ENCODE measurements at places on chromosomes 11 and 22. TPM values are rescaled to one million over a fixed set of nuclear protein-coding genes. Genes with fewer than 3 reads are reported as not detected.

- no peak for DNase-seq
Observed at GRCh38 chr22:44776605-44777363, 24.4 kb downstream of the ARHGAP8 start.

GRCh38 chr11:68314203-68315170, 2.1 kb downstream of the LRP5 start:
- no peak for DNase-seq

- DNase-seq: no peak
Observed at GRCh38 chr11:67273260-67273990, 7.2 kb downstream of the GRK2 start.

UQCC3 gene
- 7.5 TPM for polyA plus RNA-seq

- DNase-seq: peak; percentile 68
Observed at GRCh38 chr22:24247564-24248344, 2.9 kb upstream of the GGT5 start.

- no peak for DNase-seq
Observed at GRCh38 chr22:38782402-38783094, 11.4 kb downstream of the DNAL4 start.

DNA sequence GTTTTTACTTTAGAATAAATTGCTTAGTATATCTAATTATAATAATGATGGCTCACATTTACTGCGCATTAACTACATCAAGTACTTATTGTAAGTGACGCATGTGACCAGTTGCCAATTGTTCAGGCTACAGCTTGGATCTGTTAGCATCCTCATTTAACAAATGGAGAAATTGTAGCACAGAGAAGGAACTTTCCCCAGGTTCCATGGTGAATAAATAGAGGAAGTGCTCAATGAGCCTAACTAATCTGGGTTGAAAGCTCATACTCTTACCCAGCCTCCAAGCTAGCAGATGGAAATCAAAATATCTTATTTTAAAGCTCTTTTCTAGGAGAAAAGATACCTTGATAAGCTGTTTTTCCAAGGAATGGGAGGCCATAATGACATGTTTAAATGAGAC, 19.8 kb downstream of the MMP27 start:
- no peak for DNase-seq

DNA sequence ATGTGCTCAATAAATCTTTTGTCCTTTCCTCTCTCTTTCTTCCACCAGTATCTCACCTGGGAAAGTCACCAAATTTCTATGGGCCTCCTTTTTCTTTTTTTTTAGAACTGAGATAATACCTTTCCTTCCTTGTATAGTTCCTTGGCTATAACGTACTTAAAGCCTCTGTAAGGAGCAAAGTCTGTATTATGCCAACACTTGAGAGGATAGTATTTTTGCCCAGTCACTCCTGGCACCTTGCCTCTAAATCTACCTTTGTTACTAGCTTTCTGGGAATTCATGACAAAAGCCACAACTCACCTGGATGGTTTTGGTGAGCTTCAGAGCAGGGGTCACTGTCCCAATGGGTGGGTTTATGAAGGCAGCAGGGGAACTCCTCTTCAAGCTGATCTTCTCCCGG, 12.2 kb downstream of the POLDIP3 start:
- no peak for DNase-seq

TBX10 gene
- not detected for polyA plus RNA-seq

DNA sequence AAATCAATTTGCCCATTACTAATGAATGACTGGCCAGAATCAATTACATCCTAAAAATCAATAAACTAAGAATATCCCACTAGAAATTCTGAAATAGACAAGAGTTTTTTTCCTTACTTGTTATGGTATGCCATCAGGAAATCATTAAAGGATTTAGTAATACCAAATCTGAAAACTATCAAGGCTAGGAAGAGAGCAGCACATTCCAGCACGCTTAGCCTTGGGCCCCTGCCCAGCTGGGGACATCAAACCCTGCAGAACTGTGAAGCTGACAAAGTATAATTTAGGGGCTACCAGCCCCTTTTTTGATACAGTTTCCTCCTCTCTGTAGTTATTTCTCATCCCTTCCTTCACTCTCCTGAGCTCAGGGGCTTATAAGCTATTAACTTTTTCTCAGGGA, 247.8 kb upstream of the ZC3H12C start:
- no peak for DNase-seq

GRCh38 chr11:72353861-72354260, 80.5 kb downstream of the CLPB start:
- no peak for DNase-seq

- DNase-seq: peak; percentile 31
Observed at GRCh38 chr11:59755701-59756557, 753 bp downstream of the STX3 start.

DNA sequence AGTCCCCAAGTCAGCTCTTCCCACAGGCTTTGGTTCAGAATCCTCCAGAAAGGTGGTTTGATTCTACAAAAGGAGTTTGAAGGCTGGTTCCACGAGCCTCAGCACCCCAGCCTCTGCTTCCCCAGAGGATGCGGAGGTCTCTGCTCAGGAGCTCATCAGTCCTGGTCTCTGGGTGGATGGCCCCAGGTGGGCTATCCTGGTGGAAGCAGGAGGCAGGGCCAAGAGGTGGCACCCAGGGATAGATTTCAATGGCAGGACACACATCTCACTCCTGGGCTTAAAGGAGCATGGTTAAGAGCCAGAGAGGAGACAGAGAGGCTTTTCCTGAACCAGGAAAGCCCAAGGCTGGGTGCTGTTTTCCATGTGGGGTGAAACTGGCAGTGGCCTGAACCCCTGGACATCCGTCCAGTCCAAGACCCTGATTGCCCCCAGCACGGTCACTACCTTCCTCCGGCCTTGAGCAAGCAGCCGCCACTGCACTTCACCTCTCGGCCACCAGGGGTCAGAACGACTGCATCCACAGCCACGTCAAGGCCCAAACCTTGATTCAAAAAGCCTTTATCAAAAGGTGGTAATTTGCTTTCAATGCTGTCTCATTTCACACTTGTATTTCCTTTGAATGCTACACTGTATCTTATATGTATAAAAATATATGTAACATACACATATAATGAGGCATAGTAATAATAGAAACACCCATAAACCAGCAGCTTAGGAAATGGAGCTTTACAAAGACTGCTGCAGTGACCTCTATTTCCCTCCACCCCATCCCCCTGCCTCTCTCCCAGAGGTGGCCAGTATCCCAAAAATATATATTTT, 19.3 kb upstream of the FXYD2 start:
- no peak for DNase-seq

- DNase-seq: no peak
Observed at GRCh38 chr11:126548581-126549550, 193.4 kb downstream of the ST3GAL4 start.

- no peak for DNase-seq
Observed at GRCh38 chr11:42085736-42086135, 626.3 kb upstream of the LRRC4C start.

DNA sequence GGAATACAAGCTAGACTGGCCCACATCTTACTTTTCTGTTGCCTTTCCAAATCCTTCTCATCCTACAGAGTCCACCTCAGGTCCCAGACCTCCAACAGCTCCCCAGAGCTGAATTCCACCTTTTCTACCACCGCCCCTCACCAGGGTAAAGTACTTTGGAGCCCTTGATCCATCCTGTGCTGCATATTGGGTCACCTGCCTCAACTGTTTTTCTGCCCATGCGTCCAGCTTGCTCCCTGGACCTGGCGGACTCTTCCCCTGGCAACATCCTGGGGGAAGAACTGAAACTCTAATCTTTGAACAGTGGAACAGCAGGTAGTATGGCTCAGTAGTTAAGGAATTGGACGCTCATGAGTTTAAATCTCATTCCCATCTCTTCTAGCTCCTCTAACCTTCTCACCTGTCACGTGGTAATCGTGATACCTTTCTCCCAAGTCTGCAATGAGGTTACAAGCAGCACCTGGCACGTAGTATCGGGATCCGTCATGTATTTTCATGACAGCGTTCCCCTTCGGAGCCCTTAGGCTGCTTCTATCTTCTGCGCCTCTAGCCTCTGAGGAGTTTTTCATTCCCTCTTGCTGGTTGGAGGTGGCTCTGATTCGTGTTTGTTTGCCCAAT, 98.1 kb downstream of the CEP164 start:
- DNase-seq: no peak

OR52I2 gene
- polyA plus RNA-seq: 0.03 TPM

ENTHD1 gene
- not detected for polyA plus RNA-seq

DNA sequence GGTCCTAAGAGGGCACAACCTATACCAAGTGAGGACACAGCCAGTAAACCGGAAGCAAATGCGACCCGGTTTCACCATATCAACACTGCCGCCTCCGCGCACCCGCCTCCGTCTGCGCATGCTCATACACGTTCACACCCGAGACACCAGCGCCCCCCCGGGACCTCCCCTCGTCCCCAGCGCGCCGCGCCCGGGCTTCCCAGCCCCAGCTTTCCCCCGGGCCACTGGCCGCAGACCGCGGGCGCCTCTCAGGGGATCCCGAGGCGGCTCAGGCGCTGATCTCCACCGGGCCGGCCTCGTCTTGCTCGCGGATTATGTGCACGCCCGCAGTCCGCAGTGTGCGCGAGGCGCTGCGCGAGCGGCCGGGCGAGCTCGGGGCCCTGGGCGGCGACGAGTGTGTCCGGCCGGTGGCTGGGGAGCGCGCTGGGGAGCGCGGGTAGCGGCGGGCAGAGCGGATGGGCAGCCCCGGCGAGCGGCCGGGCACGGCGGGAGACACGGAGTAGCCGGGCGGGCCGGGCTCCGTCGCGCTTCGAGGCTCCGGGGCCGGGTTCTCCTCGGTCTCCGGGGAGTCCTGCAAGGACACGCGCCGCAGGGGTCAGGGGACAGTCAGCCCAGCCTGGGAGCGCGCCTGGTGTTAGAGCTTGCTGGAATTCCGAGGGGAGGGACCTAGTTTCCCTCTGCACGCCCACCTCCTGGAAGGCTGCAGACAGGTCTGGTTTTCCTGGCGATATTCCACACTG, 2.0 kb downstream of the HEPN1 start:
- peak; percentile 79 for DNase-seq

- DNase-seq: no peak
Observed at GRCh38 chr22:29125844-29126243, 53.0 kb downstream of the KREMEN1 start.

- DNase-seq: no peak
Observed at GRCh38 chr11:5507933-5508305, 1.8 kb downstream of the UBQLN3 start.

DNA sequence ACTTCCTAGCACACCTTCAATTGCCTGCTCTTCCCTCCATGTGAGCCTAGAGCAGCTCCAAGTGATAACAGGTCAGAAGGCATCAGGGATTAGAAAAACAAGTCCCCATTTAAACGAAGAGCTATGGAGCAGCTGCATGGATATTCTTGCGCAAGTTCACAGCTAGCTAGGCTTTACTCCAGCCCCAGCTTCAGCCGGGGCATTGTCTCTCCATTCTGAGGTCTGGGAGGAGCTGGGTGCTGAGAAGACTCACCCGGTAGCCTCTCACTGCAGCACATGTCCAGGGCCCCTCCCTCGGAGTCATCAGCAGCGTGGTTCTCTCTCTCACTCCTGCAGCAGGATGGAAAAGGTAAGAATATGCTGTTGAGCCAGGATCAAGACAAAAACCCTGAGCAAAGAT, 26.0 kb downstream of the PTPN5 start:
- no peak for DNase-seq

DTX4 gene
- polyA plus RNA-seq: 45.9 TPM

DNA sequence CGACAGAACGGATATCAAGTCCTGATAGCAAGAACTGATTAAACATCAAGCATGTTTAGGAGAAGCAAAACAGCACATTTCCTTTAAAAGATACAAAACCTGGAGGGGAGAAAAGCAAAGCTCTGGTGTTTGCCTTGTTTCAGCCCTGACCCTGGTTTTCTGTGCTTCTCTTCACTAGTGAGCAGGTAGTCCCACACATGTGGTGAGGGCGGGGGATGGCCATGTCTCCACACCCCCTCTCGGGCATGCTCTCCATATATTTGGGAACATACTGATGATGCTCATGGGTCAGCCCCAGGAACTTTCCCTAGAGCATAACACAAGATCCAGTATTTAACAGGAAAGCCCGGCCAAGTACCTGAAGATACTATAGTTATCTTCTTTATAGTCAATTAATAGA, 10.1 kb downstream of the C11orf16 start:
- DNase-seq: no peak

DNA sequence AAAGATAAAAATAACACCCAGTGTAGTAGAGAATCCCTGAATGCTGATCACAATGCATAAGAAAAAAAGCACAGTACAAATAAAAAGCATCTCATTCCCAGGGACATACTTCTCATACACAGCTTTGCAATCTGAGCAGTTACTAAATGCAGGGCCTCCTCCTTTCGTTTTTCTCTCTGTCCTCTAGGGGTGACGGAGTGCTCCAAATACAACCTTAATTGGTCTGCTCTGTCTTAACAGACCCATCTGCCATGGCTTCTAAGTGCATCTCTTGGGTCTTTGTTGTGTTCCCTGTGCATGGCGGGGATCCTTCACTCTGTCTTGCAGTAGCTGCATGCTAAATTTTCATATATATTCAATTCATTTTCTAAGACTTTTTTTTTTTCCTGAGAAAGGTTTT, 1114.2 kb upstream of the RAG2 start:
- DNase-seq: no peak

DNA sequence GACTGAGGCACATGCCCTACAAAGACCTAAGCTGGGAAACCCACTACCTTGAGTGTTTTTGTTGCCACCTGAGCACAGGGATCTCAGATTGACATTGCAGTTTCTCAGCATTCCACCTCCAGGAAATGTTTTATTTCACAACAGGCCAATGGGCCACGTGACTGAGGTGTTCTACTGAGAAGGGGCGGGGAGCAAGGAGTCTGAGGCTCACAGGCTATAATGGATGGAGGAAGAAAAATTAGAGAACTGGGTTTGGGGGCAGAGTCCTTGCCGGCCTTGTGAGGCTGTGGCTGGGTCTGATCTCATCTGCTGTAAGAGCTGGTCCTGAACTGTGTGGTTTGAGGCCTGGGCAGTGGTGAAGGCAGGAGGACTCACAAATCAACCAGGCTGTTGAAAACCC, 40.7 kb downstream of the ZNF202 start:
- DNase-seq: no peak

DNA sequence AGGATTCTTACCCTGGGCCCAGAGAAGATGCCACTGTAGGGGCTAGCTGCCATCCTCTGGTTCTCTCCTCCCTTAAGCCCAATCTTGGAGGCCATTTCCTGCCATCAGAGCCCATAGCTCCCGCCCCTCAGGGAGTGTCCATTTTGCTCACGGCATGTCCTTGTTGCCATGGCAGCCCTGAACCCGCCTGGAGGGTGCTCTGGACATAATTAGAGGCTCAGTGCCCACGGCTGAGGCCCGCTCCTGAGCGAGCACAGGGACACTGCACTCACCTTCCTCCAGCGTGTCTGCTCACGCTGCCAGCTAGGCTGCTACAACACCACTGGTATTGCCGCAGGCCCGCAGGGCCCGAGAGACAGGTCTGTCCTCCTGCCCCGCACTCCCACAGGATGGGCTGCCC, 11.1 kb upstream of the SUSD2 start:
- DNase-seq: no peak

GRCh38 chr22:19891317-19892256, 36.9 kb upstream of the GNB1L start:
- no peak for DNase-seq

- no peak for DNase-seq
Observed at GRCh38 chr11:43837879-43838278, 42.8 kb upstream of the ALKBH3 start.

ANKRD49 gene
- 25.5 TPM for polyA plus RNA-seq

All from left kidney (tissue), 8 donors.